Naive thymus-derived CD4-positive, alpha-beta T cell (primary cell): ENCODE measurements at places on chromosomes 4 and X. TPM values are rescaled to one million over a fixed set of nuclear protein-coding genes. Genes with fewer than 3 reads are reported as not detected.

DNA sequence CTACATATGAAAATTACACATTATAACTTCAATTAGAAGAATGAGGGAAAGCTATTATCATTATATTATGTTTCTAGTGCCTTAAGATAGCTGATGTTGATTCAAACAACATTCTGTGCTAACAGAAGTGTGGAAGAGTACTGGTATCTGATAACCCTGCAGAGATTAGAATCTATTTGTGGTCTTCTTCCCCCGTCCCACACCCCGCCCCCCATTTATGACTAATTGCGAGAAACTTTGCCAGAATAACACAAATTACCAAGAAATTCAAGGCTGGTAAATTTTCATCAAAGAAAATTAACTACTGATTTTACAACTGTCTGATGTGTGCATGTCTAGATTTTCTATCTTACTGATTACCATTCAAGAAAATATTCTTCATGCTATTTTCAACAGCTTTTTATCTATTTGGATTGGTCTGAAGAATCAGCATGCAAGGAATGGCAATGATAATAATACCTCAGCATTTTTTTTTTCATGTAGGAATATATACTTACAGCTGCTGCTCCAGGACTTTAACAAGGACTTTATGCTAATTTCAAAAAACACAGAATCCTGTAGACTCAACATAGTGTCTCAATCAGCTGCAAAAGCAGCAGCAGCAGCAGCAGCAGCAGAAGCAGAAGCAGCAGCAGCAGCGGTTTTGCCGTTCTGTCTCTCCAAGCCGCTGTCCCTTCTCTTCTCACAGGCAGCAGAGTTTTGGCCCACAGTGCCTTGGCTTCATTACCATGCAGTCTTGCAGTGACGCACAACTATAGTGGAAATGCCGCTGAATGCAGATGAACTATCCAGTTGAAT lies 126.7 kb downstream of the FRYL start:
- DNase-seq: no peak
- H3K27me3 ChIP-seq: no peaks in the 10 kb centered on the region
- H3K36me3 ChIP-seq: no peaks in the 10 kb centered on the region
- peaks cover 11% of the 10 kb centered on the region for H3K4me1 ChIP-seq

DNA sequence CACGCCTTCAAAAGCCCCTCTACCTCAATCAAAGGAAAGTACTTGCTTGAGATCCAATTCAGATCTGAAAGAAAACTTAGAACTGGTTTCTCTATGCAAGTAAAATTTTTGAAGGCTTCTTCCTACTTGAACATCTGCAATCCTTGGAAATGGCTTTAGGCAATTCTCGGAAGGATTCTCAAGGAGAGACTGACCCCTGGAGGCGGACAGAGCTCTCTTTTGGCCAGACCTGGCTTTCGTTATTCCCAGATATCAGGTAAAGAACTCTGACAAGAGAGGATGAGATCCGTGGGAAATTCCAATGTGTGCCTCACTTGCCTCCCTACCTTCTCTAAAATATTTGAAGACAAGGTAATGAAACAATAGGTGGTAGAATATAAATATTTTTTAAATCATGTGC lies 670.3 kb upstream of the FAM241A start:
- no peaks in the 10 kb centered on the region for H3K27me3 ChIP-seq
- H3K36me3 ChIP-seq: no peaks in the 10 kb centered on the region
- no peaks in the 10 kb centered on the region for H3K4me1 ChIP-seq
- H3K4me3 ChIP-seq: no peak overlapping the region

OPRPN gene
- not detected in 2 replicates for total RNA-seq

DNA sequence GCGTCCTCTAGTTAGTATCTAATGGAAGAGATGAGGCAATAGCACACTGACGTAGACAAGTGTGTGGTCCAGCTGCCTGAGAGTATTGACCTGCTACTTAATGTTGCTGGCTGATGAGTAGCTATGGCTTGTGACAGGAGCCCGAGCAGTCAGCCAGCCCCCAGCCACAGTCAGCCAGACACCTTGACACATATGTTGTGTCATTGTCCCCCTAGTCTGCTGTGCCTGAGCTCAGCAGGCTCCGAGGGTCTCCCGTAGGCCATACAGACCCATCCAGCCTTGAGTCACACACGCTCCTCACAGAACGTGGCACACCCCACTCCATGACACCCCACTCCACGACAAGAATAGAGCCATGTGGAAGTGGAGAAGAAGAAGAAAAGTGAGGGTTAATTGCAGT lies 362.1 kb downstream of the UNC5C start:
- DNase-seq: no peak
- no peaks in the 10 kb centered on the region for H3K36me3 ChIP-seq
- H3K4me3 ChIP-seq: no peak overlapping the region
- no peak overlapping the region for H3K27ac ChIP-seq

DNA sequence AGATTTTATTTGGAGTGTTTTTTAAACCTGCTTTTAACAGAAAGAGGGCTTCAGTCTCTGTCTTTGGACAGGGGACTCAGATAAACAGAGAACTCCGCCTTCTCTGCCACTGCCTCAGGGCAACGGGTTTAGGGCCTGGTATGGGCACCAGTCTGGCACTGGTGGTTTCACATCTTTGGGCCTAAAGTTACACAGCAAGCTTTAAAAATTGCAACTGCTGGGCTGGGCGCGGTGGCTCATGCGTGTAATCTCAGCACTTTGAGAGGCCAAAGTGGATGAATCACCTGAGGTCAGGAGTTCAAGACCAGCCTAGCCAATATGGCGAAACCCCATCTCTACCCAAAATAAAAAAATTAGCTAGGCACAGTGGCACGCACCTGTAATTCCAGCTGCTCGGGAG lies 10.3 kb upstream of the NAT8L start:
- H3K4me3 ChIP-seq: no peak overlapping the region
- no peaks in the 10 kb centered on the region for H3K36me3 ChIP-seq
- H3K27me3 ChIP-seq: no peaks in the 10 kb centered on the region
- H3K27ac ChIP-seq: no peak overlapping the region

- no peak overlapping the region for H3K4me3 ChIP-seq
- no peak overlapping the region for H3K27ac ChIP-seq
- no peaks in the 10 kb centered on the region for H3K27me3 ChIP-seq
- no peaks in the 10 kb centered on the region for H3K4me1 ChIP-seq
- DNase-seq: no peak
These were observed 73.3 kb upstream of the ZDHHC15 start for GRCh38 chrX:75596178-75596577.

ASMT gene
- total RNA-seq: not detected in 2 replicates

LRP2BP gene
- total RNA-seq: 0.82 and 0.99 TPM in 2 replicates

DNA sequence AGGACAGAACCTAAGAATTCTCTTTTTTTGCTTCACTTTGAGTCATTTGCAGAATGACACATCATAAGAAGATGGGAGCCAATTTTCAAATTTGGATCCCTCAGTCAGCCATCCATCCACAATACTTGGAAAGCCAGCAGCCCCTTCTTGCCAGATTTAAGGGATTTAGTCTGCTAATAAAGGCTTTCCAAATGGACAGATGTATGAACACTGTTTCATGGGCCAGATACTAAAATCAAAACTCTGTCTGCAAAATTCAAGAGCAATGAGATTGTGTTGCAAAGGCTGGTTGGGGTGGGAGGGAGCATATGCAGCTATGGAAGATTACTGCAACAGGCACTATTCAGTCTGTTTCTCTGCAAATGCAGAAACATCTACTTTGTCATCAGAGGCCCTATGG lies 37.7 kb upstream of the KCNIP4 start:
- H3K4me3 ChIP-seq: no peak overlapping the region
- no peaks in the 10 kb centered on the region for H3K36me3 ChIP-seq
- H3K27ac ChIP-seq: no peak overlapping the region

CTAG1A gene
- not detected for total RNA-seq

DNA sequence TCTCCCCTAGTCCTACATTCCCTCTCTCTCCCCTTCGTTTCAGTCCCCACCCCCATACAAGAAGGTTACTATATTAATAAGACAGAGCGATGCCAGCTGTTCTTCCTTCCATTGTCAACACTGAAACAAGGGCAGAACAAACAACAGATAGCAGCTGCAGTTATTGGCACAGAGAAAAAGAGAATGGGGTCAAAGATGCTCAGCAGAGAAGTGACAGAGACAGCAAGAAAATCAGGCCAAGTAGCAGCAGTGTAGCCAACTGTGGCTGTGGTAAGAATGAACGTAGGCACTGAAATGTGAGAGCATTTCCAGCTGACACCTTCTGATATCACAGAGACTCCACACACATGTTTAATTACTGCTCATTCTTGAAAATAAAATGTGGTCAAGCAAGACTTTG lies 641.8 kb downstream of the FSTL5 start:
- no peaks in the 10 kb centered on the region for H3K27me3 ChIP-seq
- H3K36me3 ChIP-seq: no peaks in the 10 kb centered on the region
- no peaks in the 10 kb centered on the region for H3K4me1 ChIP-seq
- no peak for DNase-seq

NUDT10 gene
- total RNA-seq: 0.19 TPM

VSIG1 gene
- 50.2 TPM for total RNA-seq

DNA sequence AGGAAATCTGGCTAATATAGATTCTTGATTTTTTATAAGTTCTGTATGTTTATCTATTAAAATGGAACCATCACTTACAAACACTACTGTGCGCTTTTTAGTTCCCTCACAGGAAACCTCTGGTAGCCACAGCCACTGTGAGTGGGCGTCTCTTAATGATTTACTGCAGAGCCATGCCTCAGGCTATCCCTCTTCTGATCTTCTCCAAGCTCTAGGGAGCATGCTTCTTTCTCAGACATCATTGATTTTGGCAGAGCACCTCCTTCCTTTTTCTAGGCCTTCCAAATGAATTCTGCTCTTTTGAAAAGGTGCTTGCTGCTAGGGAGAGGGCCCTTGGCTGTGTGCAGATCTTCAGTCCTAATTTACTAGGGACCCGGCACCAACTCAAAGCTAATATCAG lies 61.1 kb upstream of the STS start:
- DNase-seq: no peak
- no peaks in the 10 kb centered on the region for H3K36me3 ChIP-seq
- H3K4me3 ChIP-seq: no peak overlapping the region
- peaks cover 26% of the 10 kb centered on the region for H3K4me1 ChIP-seq

DNA sequence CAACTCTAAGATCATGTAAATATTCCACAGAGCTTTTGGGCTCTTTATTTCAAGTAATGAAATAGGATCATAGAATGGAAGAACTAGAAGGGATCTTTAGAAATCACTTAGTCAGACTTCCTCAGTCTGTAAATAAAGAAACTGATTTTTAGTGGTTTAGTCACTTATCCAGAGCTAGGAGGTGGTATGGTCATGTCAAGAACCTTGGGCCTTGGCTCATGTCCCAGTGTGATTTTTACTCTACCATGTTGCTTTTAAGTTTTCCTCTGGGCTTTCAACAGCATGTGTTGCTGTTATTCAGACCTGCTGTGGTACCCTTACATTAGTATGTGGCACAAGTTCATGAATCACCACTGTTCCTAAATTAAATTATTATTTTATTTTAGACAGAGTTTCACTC lies 184.9 kb downstream of the FRAS1 start:
- H3K27ac ChIP-seq: no peak overlapping the region

GRCh38 chr4:78560296-78560963 lies 8.9 kb downstream of the ANXA3 start:
- H3K4me1 ChIP-seq: no peaks in the 10 kb centered on the region
- no peak for DNase-seq
- no peaks in the 10 kb centered on the region for H3K27me3 ChIP-seq
- H3K4me3 ChIP-seq: no peak overlapping the region
- no peaks in the 10 kb centered on the region for H3K36me3 ChIP-seq
- no peak overlapping the region for H3K27ac ChIP-seq

TSPAN6 gene
- 1.7 TPM for total RNA-seq

RAI2 gene
- 2.8 TPM for total RNA-seq

- no peak overlapping the region for H3K4me3 ChIP-seq
- no peaks in the 10 kb centered on the region for H3K4me1 ChIP-seq
- no peaks in the 10 kb centered on the region for H3K27me3 ChIP-seq
These were observed 57.0 kb downstream of the SHROOM3 start for GRCh38 chr4:76492055-76492454.

- H3K4me3 ChIP-seq: no peak overlapping the region
- H3K27ac ChIP-seq: no peak overlapping the region
- no peaks in the 10 kb centered on the region for H3K27me3 ChIP-seq
These were observed 206.2 kb downstream of the KCNIP4 start for GRCh38 chr4:21742326-21742725.
